ENCODE measurements at places on chromosomes 4 and X.
A peak's percentile ranks its signal among the peaks of the same experiment; 100 is the strongest.

DNA sequence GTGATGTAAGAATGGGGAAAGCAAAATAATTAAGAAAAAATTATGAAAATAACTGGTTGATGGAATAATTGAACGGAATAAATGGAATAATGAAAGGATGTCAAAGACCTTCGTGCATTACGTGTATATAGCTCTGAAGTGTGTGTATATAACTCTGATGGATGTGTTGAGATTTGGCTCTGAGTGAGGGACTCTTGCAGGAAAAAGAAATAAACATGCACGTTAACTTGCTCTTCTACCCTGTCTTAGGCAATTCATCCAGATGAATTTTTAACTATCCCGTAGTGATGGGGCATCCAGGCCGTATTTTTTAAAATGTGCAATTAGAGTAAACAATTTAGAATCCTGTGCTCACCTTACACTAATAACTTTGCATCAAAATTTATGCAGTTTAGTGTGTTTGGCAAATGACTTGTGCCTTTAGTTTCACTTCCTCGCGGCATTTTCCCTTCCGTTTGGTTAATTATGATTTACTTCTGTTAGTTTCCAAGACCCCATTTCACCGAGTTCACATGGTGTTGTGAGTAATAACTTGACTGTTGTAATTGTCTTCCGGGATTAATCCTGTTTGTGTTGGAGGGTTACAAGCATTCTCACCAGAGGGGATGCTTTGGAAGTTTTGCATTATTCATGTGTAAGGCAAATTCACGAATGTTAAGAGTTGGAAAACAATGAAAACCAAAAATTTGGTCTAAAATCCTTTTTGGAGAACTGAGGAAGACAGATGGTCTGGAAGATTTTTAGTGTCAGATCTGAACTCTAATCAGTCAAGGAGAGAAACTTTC, 256.5 kb upstream of the FAT1 start:
- DNase-seq, result no peak

DNA sequence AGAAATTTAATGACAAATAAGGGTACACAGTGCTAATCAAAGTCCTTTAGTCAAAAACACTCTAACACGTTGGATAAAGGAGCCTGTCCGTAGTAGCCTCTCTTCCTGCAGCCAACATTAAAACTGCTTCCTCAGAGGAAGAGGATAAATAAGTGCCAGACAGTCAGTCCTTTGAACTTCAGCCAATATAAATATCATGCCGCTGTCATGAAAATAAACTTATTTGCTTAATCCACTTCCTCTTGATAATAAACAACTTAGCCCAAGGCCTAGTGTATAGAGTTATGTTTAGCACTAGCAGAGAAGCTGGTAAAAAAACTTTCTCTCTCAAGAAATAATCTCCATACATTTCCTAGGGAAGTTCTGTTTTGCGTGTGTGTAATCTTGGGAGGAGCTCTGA, 196.7 kb downstream of the HS3ST1 start:
- no peak for DNase-seq

- no peak for DNase-seq
These were observed 689 bp upstream of the TMA16 start for GRCh38 chr4:163493643-163494359.

DNA sequence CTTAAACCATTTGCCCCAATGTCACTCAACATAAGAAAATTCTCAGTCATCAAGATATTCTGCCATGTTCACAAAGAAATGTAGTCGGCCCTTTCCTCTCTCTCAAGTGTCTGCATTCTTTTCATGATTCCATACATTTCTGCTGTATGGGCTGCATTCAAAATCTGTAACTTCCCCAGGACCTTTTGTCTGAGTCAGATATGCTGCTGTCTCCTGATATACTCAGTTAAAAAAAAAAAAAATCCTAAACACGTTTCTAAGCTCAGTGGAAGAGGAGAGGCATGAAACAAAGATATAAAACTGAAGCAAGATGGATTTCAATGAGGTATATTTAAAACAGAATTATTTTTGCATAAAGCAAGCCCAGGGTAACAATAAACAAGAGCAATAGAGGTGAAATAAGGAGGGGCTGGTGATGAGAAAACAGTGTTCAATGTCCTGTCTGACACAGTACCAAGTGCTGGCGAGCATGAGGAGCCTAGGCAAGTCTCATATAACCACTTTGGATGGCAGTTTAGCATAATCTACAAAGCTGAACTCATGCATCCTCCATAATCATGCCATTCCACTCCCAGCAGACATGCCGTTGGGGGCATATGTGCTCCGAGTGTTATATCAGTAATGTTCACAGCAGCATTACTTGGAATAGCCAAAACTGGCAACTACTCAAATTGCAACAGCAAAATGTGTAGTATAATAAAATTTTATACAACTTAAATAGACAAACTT, 76.7 kb downstream of the MANBA start:
- no peak for DNase-seq

DNA sequence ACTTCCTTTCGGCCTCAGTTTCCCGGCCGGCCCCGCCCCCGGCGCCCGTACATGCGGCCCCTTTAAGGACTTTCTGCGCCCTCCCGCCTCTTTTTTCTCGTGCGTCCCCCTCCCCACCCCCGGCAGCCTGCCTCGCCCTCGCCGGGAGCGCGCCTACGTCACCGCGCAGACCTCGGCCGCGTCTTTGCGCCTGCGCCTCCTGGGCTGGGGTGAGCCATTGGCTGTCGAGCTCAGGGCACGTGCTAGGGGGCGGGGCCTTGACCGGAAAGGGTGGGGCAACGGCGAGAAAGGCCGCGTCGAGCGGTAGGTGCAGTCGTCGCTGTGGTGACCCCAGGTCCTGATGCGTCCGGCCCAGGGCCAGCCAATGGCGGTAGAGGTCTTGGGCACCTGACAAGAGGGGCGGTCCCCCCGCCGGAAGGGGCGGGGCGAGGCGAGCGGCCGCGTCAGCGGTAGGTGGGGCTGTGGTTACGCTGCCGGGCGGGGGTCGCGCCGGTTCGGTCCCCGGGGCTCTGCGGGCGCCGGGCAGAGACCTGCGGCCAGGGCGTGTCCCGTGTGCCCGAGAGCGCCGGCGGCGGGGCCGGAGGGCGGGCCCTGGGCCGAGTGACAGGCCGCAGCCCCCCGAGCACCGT, at the start of gene UVSSA:
TSS of gene UVSSA (plus strand) at position 428 of the 629 bp plus-strand sequence. CDS start 884 bp downstream, outside the sequence.
- peak; percentile 99 for DNase-seq

- no peak for DNase-seq
These were observed 162.1 kb downstream of the HHIP start for GRCh38 chr4:144808034-144808433.
